ENCODE measurements at places on chromosomes 2 and 18. TPM values are rescaled to one million over a fixed set of nuclear protein-coding genes. Genes with fewer than 3 reads are reported as not detected.

- no peak for DNase-seq
Observed at GRCh38 chr2:10239561-10239967, 63.1 kb upstream of the HPCAL1 start.

DNA sequence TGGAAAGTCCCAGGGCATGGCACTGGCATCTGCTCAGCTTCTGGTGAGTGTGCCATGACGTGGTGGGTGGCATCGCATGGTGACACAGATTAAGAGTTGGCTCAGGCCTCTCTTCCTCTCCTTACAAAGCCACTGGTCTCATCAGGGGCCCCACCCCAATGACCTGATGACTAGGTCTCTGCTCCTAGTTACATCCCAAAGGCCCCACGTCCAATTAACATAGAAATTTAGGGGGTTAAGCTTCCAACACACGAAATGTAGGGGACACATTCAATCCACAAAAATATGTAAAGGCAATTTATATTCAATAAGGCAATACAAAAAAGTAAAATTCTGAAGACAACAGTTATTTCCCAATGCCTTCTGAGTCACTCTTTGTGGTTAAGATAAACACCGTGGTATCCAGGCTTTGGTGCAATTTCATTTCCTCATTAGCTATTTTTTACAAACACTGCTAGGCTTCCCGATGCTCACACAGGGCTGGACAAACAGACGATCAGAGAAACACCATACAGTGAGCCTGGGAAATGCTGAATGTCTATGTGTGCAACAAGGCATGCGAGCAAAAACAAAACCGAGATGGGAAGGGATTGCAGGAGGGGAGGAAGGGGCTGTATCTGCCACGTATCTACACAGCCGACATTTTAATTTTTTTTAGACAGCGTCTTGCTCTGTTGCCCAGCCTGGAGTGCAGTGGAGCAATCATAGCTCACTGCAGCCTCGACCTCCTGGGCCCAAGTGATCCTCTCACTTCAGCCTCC is 67.2 kb downstream of the MBP start:
- peak; percentile 82 for DNase-seq

- DNase-seq, result no peak
Observed at GRCh38 chr18:13615432-13615861, 110.9 kb downstream of the FAM210A start.

DNA sequence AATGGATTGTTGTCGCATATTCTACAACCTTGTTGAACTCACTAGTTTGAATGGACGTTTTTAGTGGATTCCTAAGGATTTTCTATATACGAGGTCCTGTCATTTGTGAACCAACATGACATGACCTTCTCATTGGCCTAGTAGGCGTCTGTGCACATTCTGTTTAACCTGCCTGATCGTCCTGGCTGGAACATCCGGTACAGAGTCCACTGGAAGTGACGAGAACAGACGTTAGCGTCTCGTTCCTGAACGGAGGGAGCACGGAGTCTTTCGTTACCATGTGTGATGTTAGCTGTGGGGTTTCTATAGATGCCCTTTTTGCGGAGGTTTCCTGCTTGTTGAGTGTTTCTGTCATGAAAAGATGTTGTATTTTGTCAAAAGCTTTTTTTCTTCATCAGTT is 61.9 kb downstream of the SLC66A2 start:
- DNase-seq, result no peak

- DNase-seq, result no peak
Observed at GRCh38 chr2:59239146-59239545, 998.0 kb upstream of the FANCL start.

DNA sequence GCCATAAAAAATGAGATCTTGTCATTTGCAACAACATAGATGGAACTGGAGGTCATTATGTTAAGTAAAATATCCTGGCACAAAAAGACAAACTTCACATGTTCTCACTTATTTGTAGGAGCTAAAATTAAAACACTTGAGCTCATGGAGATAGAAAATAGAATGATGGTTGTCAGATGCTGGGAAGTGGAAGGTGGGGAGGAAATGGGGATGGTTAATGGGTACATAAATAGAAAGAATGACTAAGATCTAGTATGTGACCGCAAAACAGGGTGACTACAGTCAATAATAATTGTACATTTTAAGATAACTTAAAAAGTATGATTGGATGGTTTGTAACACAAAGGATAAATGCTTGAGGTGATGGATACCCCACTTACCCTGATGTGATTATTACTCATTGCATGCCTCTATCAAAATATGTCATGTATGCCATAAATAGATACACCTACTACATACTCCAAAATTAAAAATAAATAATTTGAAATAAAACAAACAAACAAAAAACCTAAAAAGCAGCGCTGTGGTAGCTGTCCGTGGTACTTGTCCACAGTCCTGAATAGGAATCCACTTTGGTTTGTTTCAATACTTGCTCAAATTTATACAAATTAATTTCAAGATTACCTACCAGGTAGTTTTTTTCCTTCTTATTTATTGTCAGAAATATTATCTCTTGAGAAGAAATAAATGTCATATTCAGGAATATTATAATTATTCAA is 224.5 kb downstream of the DLGAP1 start:
- no peak for DNase-seq

SERPINB5 gene
- total RNA-seq, result not detected

GRCh38 chr2:196759378-196759706 is 40.1 kb downstream of the GTF3C3 start:
- no peak for DNase-seq

- peak; percentile 19 for DNase-seq
Observed at GRCh38 chr18:29874519-29875098, 1167.9 kb downstream of the DSC3 start.

DNA sequence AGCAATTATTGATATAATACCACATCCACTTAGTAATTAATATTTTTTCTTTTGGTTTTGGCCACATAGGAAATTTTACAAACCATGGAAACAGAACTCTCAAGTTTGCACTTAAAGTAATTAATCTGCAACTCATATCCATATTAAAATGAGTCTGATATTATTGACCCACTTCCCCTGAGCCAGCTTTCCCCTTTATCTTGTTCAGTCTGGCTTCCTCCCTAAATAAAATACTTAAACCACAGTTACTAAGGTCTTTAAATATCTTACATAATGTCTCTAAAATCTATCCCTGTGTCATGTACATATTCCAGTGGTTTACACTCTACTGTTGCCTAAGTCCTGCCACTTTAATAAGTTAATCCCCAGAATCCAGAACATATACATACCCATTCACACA is 564.9 kb upstream of the FSHR start:
- no peak for DNase-seq

MYO3B gene
- total RNA-seq, result not detected

DNA sequence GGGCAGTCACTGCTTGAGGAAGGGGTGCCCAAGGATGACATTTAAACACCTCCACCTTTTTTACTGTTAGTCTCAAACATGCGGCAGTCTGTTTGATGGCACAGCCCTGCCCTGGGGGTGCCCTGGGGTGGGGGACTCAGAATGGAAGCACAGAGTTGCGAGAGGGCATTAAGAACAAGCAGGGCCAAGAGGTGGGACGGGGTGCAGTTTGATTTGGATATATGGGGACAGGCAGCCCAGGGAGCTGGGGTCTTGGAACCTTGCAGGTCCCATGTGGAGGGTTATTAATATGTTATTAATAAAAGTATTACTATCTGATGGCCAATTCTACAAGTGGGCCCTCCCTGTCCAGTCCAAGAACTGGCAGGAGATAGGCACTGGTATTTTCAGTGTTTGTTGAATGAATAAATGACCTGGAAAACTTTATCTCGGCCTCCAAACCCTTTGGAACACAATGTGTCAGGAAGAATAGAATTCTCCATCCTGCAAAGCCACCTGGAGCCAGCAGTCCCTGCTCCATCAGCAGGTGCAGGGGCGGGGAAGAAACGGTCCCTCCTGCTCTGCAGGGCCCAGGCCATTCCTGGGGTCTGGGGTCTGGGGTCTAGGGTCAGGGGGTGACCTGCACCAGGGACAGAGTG is 25.2 kb downstream of the SDC1 start:
- no peak for DNase-seq

GRCh38 chr2:42921721-42922120 is 129.3 kb upstream of the HAAO start:
- DNase-seq, result no peak

Measured in Daoy (cell line).